Renal cortical epithelial cell (primary cell): ENCODE measurements at places on chromosomes 11 and 22.

DNA sequence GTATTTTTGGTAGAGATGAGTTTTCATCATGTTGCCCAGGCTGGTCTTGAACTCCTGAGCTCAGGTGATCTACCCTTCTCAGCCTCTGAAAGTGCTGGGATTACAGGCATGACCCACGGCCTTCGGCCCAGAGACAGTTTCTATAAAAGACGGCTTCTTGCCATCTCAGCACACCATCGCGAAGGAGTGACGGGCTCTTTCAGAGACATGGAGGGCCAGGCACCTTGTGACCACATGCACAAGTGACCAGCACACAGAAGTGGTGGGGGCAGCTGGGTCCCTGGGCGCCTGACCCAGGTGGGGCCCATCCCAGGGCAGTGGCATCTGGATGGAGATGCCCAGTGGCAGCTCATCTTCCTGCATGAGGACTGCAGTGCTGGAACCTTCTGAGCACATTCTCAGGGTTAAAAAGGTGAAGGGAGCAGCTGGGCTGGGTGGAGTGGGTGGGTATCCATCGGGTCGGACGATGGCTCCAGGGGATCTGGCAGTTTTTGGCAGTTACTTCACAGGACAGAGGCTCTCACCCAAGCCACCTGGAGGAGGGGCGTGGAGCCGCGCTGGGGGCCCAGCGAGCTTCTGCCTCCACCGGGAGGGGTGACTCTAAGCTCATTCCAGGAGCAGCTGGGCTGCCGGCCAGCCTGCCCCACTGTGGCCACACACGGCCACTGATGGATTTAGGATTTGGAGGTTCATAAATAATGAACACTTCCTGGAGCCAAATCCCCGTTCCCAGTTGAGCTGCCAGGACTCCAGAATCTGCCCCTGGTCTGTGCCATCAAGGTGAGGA, 373.0 kb downstream of the CTTN start:
- DNase-seq, result no peak

GRCh38 chr11:63444160-63444559, 46.8 kb downstream of the PLAAT5 start:
- no peak for DNase-seq

- no peak for DNase-seq
Measured at GRCh38 chr11:35934981-35935380, 8.9 kb upstream of the LDLRAD3 start.

GRCh38 chr22:42863349-42863961, 6.4 kb upstream of the ARFGAP3 start:
- DNase-seq, result peak; percentile 91

- DNase-seq, result peak; percentile 40
Measured at GRCh38 chr11:613369-613968, 2.3 kb downstream of the IRF7 start.

GRCh38 chr22:44964722-44965078, 45.1 kb downstream of the PHF21B start:
- DNase-seq, result no peak

DNA sequence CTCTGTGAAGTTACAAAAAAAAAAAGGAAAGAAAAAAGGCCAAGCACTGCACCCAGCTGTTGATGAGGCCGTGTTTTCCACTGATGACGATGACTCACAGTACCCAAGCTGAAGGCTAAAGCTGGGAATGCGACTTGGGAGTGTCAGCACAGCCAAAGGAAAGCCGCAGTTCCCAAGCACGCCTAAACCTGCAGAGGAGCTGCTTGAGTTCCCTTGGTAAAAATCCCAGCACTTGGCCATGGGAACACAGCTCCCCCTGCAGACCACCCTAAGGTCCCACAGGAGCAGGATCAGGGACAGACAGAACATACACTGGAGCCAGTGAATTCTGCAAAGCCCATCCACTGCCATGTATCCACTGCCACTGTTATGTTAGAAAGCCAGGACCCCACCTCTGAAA, 39.9 kb downstream of the SERGEF start:
- DNase-seq, result peak; percentile 70

- DNase-seq, result peak; percentile 9
Measured at GRCh38 chr11:62958547-62959421, 26.0 kb downstream of the SLC22A6 start.

DNA sequence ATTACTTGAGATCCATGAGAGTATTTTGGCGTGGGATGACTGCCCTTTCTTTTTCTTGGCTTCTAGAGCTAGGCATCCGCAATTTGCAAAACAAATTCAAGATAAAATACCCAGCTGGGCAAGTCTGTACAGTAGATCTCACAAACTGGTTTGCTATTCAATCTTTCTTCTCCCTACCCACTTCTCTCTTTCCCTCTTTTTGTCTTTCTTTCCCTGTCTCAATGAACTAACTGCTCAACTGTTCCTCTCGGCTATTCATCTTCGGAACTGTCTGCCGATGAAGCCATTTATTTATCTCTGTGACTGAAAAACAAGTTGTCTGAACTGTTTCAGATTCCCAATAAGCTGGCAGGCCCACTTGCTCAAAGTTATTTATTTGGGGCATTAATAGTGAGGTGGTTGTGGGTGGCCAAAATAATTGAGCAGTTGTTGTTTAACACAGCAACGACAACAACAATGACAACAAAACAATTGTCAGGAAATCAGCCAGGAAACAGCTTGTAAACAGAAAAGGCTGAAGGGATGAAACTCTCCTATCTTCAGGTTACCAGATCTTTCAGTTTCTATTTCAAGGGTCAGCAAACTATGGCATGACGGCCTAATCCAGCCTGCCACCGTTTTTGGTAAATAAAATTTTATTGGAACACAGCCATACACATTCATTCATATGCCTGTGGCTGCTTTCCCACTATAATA, 76.0 kb upstream of the MTMR2 start:
- DNase-seq, result no peak

- no peak for DNase-seq
Measured at GRCh38 chr11:118087931-118088330, 1.2 kb upstream of the SMIM35 start.

GRCh38 chr22:49966774-49967705, 6.5 kb downstream of the PIM3 start:
- no peak for DNase-seq

DNA sequence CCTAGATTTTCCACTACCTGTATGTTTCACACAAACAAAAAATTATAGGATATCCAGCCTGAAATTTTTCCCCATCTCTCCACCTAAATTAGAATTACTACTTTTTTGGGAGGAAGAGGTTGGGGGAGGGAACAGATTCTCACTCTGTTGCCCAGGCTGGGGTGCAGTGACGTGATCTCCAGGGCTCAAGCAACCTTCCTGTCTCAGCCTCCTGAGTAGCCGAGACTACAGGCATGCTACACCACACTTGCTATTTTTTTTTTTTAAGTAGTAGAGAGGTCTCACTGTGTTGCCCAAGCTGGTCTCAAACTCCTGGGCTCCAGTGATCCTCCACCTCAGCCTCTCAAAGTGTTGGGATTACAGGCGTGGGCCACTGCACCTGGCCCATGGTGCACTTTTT, 9.5 kb downstream of the JAML start:
- no peak for DNase-seq

GRCh38 chr11:61961570-61962212, 5.7 kb downstream of the FTH1 start:
- peak; percentile 89 for DNase-seq

DNA sequence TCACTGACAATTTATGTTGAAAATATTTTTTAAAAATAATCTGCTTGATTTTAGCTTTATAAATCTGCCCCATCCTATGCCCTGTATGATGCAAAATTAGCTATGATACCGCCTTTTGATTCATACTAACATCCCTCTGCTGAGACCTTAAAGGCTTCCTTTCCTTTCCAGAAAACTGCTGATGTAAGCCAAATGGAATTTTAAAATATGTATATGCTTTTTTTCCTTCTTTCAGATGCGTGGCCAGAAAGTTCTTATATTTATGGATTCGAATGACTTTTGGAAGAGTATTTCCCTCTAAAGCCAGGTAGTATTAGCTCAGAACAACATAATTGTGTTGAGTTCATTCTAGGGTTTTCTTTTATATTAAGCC, 34.5 kb downstream of the SFI1 start:
- DNase-seq, result no peak

- no peak for DNase-seq
Measured at GRCh38 chr22:49458708-49459099, 369.0 kb downstream of the BRD1 start.

- no peak for DNase-seq
Measured at GRCh38 chr11:130868721-130869390, 47.4 kb downstream of the SNX19 start.

- DNase-seq, result no peak
Measured at GRCh38 chr11:14626650-14627049, 17.0 kb upstream of the PDE3B start.
